ENCODE measurements at places on chromosomes 3 and 15.

DNA sequence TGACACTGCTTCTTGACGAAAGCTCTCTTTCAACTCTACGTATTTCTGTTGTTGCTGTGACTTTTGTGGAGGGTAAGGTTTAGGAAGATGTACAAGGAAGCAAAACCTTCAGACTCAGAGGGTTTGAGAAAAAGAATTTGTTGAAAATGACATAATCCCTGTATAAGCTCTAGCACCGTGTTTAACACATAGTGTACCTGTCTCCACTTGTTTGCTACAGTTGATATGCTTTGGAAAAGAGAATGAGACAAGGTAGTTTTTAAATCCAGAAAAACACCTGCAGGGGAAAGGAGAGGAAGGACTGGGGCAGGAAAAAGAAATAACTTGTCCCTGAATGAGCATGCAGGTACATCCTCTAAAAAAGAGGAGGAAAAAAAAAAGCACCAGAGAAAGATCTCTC lies 29.6 kb upstream of the CP start:
- no peak for DNase-seq

GRCh38 chr15:65332391-65333147 lies 28.1 kb downstream of the RNU5B-1 start:
- DNase-seq = no peak

DNA sequence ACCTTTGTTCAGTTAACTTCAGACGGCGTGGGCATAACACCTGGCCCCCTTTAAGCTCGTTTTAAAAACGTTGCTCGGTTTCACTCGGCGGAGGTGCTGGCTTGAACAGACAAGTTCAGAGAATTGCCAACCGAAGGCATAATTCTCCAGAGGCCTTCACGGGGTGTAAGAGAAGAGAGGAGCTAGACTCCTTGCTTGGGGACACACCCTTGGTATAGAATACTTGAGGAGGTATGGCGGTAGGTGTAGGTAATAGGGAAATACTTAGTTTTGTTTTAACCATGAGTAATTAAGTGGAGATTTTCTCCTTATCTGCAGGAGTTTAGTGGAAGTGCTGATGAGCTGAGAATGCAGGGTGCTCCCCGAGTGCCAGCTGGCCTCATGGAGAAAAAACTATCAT lies 921 bp downstream of the FBXL2 start:
- no peak for DNase-seq

GRCh38 chr3:128149650-128150049 lies 3.6 kb upstream of the EEFSEC start:
- DNase-seq = no peak

- DNase-seq = no peak
These were observed 181.5 kb downstream of the ADAMTS9 start for GRCh38 chr3:64506255-64506654.

GRCh38 chr3:105938101-105938500 lies 69.3 kb upstream of the CBLB start:
- no peak for DNase-seq

DNA sequence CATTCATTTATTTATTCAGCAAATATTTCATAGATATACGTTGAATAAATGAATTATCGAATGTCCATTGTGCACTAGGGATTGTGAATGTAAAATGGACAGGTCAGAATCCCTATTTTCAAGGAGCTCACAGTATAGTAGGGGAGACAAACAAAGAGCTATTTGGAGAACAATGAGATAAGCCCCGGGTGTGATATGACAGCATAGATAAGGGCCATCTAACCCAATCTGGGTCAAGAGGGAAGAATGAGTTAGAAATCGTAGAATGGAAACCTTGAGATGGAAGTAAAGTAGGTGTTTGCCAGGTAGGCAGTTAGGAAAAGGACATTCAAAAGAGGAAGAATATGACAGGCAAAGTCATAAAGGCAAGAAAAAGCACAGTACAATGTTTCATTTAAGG lies 132.2 kb upstream of the GOLGA6L4 start:
- DNase-seq = no peak

DNA sequence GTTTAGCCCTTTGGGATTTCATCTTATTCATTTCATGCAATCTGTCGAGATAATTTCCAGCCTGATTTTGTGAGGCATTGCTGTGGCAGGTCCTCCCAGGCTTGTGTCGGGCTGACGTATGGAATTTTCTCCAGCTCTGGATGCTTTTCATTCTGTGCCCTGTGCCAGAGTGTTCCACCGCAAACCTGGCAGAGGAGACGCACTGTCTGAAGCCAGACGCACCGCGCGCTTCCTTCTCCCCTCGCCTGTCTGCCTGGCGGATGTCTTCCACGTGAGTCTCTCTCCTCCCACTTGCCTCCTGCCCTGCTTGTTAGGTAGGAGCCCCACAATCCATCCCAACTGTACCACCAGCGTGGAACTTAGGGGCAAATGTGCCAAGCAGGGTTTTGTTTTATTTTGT lies 20.1 kb upstream of the GLCE start:
- no peak for DNase-seq

- DNase-seq = no peak
These were observed 31.1 kb upstream of the UBE2E2 start for GRCh38 chr3:23172059-23172458.

DNA sequence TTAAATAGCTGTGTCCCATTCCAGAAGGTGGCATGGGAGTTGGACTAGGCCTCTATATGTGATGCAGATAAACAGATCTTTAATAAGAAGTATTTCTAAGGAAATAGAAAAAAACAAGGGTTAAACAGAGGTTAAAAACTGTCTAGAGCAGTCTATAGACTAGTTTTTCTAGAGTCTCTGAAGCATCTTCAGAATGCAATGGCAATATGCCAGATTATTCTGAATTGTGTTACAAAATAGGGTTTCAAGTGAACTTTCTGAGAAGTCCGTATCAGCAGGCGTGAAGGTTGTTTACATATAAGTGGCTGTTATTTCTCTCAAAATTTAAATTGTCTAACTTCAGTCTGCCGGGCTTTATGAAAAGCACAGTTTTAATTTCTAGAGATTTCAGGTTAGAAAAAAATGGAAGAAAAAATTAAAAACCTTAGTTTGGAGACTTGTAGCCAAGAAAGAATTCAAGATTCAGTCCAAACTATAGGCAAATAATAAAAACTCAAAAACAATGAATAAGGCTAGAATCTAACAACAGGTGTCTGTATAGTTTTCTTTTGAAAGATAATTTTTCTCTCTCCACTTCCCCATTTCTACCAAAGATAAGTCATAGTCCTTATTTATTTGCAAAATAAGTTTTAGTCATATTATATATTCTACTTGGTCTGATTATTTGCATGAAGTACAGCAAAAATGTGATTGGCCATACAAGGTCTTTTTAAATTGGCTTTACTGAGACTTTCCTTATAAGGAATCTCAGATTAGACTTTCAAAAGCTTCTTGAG lies 55.2 kb downstream of the OSTN start:
- no peak for DNase-seq

DNA sequence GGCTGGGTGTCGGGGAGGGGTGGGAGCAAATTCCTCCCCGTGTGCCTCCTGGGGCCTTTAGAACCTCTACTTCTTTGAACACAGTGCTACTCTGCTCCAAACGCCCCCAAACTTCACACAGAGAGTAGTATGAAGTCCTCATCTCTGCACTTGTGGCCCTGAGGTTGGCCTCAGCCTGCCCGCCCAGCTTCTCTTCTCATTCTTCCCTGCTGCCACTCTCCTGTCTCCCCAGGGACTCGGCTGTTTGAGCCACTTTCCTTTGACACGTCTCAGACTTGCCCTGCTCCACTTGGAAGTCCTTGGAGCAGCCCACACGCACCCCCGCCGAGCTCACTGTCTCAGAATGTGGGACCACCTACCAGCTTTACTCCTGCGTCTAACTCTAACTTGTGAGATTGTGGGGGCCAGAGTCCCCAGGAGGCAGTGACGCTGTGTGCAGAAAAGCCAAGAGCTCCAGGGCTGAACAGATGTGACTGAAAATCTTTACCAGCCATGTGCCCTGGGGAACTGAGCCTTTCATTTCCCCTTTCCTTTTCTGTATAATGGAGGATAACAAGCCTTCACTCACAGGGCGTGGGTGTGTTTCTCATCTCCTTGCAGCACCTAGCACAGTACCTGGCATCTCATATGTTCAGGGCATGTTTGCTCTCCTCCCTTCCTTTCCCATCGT lies 233.6 kb upstream of the CTDSPL start:
- DNase-seq = no peak

DNA sequence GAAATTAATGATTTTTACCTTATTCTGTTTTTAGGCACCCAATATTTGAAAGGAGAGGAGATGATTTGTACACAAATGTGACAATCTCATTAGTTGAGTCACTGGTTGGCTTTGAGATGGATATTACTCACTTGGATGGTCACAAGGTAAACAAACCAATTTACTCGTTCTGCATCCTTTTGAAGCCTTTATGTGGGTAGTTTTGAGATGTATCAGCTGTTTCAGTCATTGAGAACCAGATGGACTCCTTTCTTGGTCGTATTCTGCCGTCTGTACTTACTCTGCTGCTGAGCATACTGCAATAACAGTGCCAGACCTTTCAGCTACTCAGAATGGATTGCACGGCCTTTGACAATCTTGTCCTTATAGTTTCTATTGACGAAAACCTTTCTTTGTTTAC lies 13.3 kb downstream of the DNAJB11 start:
- DNase-seq = no peak

GRCh38 chr15:44296625-44297524 lies 8.4 kb downstream of the GOLM2 start:
- DNase-seq = no peak

GRCh38 chr15:88395872-88396781 lies 71.1 kb downstream of the MRPL46 start:
- no peak for DNase-seq

DNA sequence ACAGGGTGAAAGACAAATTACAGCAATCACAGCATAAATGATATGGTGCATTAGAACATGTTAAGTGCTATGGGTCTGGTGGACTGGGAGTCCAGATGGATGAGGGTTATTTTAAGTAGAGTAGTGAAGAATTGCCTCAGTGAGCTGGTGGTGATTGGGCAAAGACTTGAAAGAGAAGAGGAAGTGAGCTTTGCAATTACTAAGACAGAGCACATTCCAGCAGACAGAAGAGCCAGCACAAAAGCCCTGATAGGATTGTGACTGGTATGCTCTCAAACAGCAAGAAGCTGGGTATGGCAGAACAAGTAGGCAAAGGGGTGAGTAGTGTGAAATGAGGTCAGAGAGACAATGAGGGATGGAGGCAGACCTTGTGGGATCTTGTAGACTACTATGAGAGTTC lies 2.1 kb upstream of the ACKR4 start:
- no peak for DNase-seq

- no peak for DNase-seq
These were observed 501.3 kb downstream of the NTRK3 start for GRCh38 chr15:87755226-87755625.

DNA sequence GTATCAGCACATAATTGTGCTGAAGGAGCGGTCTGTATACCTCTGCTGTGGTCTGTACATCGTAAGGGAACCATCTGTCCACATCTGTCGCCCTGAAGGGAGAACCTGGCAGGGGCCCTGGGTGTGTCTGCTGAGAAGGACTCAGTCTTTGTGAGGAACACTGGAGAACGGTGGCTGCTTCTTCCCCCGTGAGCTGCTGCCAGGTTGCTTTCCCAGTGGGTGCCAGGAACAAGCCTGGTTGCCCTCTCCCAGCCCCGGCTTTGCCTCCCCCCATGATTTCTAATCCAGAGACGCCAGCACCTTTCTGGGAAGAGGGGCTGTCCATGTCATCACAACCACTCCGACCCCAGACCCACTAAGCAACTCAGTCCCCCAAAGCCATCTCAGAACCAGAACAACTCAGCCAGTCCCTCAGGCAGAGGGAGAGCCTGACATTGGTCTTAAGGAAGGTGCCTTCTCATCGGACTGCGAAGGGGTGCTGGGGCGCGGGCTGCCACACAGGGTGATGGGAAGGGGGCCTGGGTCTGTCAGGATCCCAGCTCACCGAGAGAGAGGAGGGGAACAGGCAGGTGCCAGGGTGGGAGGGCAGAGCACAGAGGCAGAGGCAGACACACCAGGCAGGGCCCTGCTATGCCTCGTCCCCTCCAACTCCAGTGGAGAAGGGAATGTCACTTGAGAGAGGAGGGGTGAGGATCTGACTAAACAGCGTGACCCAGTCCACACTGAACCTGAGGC lies 8.5 kb downstream of the TNK2 start:
- no peak for DNase-seq

GRCh38 chr3:73409138-73409763 lies 215.5 kb downstream of the PDZRN3 start:
- no peak for DNase-seq

GRCh38 chr15:96346409-96346970 lies 16.0 kb downstream of the NR2F2 start:
- no peak for DNase-seq

GRCh38 chr3:111924283-111924682 lies 54.5 kb upstream of the ABHD10 start:
- DNase-seq = no peak

All from esophagus squamous epithelium (tissue), 5 donors.